ENCODE measurements at places on chromosomes 12 and 14.

DNA sequence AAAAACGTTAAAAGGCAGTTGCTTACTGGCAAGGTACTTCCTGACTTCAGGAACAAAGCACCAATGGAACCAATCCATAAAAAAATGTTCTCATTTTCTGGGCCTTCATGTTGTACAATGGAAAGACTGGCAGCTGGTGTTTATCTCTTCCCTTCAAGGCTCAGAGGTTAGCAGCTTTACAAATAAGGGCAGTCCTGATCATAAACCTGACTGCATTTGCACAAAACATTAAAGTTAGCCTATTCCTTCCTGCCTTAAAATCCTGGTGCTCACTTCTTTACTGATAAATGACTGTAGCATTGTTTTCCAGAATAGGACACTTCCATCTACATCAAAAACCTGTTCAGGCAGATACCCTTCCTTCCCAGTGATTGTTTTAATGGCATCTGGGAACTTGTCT, 19.2 kb downstream of the IL26 start:
- no peak for DNase-seq

DNA sequence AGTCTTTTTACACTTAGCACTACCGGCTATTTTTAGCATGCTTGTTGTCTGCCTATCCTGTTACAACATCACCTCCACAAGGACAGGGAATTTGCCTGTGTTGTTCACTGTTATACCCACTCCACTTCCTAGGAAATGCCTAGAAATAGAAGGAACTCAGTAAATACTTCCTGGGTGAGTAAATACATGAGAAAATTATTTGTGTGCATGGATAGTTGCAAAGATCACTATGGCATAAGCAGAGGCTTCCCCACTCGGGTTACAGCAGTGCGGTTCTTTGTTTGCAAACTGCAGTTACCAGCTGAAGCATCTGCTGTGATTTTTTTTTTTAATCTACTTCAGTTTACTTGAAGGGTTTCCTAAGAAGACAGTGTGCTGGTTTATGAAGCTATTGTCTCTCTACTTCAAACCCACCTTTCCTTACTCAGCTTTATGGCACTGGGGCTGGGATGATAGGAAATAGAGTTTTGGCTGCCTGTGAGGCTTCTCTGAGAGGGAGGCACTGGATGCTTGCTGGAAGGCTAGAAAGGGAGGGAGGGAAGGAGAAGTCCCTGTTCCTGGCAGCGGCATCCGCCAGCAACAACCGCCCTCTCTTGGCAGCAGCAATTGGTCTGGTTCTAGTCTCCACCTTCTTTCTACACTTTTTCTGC, 29.0 kb downstream of the PDE6H start:
- no peak for DNase-seq

DNA sequence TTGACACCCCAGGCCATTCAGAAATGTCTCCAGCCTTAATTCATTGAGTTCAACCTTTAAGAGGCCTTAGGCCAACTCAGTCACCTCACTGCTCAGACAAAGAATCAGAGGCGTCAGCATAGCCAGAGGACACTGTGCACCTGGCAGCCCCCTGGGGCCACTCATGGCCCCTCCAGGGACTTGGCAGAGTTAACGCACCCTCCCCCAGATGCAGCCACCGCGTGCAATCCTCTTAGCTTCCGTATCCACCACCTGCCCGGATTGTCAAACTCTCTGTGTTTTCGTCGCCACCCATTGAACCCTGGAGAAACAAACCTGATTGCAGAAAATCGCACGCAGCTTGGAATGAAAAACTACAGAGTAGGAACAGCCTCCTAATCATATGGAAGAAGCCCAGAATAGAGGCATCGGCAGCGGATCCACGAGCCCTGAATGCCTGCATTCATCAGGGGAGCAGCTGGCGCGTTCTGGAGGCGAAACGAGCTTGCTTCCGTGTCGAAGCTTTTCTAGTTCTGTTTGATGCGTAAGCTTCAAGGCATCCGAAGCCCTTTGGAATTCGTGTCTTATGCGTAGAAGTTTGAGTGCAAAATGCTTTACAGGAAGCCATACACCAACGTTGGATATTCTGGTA, 22.4 kb downstream of the BRI3BP start:
- DNase-seq = no peak

DNA sequence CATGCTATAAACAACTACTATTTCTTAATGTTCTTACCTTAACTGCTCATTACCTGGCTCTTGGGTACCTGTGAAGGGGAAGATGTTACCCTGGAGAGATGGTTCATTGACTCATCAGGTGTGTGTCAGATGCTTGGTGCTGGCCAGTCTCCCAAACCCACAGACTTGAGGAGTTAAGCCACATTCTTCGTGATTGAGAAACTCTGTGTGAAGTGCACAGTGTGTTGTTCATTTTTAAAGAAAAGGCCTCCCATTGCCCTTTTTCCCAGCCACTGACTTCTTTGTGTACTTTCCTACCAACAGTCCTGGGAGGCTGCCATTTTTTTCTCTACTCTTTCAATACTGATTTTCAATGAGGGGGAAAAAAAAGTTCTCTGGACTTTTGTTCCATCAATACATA, 3.2 kb downstream of the MGST1 start:
- DNase-seq = no peak
